ENCODE measurements at places on chromosomes 13 and 19.
A peak's percentile ranks its signal among the peaks of the same experiment; 100 is the strongest.

DNA sequence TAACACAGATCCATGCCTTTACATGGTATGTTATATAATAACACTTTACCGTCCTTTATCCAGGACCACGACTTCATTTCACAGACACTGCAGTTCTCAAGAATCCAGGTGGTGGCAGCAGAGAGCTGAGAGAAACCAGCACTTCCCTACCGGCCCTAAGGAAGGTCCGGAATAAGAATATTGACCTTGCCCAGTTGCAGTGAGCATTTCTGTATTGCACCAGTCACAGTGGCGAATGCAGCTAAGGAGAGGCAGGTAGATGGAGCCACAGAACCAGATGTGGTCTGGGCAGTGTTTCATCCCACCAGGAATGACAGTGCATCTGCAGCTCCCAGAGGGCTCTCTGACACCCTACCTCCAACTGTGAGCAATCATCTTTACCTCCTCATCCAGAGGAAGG lies 44.6 kb downstream of the ZNF787 start:
- DNase-seq, result peak; percentile 14

- no peak for DNase-seq
Observed at GRCh38 chr19:4722671-4723594, 709 bp downstream of the DPP9 start.

DNA sequence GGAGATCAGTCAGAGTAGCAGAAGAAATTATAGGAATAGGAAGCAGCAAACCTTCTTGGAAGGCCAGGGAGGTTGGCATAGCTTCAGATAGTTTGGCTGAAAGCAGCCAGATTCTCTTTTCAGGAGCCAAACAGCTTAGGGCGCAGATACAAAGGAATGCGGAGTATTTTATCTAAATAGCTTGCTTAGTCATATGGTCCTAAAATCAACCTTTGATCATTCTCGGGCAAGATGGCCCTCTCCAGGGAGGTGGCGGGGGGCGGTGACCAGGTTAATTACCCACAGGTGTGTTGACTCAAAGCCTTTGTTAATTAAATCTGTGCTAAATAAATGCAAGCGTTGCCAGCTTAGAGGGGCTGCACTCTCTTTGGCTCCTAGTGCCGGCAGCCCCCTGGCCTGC lies 12.5 kb upstream of the NCR1 start:
- DNase-seq, result no peak

DNA sequence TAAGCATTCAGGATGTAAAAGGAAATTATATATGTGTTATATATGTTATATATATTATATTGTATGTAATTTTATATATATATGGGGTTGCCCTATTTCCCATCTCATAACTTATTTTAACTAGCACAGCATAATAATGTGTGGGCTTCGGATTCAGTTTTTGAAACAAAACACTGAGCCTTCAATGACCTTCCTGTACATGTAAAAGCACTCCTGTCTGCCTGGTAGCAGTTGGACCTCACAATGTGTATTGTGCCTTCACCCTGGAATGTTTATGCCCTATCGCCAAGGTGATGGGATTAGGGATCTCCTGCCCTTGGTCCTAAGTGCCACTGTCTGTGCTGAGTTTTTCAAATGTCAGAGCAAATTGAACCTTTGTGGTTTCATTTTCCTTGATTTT lies 968.8 kb downstream of the TUBA3C start:
- no peak for DNase-seq

DNA sequence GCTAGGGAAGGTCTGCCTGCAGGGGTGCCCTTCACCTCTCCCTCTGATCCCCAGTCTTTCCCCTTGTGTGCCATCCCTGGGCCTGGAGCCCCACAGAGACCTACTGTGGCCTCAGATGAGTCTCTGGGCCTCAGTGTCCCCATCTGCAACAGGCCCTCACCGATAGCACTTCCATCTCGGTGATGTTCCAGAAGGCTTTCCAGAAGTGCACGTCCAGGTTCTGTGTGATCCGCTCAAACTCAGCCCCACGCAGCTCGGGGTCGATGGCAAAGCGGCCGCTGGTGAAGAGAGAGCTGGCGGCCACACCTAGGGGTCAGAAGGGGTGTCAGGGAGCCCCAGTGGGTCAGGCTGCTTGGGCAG lies 17.7 kb upstream of the CNFN start:
- no peak for DNase-seq

DNA sequence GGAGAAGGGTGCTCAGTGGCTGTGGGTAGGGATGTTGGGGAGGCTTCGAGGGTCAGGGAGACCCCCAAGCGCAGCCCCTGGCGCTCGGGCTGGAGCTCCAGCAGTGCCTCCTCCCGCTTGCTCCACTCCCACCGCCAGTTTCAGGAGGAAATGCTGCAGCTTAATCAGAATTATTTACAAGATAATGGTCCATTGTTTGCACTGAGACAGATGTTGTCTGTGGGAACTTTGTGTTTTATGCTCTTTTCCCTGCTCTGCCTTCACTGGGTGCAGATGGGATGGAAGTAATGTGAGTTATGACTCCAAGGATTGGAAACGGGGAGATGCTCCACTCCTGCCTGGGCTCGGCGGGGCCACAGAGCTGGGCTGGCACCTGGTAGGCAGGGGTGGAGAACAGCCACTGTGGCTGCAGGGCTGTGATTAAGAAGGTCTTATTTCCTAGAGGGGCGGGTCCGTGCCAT lies 192.4 kb downstream of the ZNF536 start:
- DNase-seq, result no peak

- DNase-seq, result no peak
Observed at GRCh38 chr13:80348750-80349149, 7.8 kb upstream of the SPRY2 start.

DNA sequence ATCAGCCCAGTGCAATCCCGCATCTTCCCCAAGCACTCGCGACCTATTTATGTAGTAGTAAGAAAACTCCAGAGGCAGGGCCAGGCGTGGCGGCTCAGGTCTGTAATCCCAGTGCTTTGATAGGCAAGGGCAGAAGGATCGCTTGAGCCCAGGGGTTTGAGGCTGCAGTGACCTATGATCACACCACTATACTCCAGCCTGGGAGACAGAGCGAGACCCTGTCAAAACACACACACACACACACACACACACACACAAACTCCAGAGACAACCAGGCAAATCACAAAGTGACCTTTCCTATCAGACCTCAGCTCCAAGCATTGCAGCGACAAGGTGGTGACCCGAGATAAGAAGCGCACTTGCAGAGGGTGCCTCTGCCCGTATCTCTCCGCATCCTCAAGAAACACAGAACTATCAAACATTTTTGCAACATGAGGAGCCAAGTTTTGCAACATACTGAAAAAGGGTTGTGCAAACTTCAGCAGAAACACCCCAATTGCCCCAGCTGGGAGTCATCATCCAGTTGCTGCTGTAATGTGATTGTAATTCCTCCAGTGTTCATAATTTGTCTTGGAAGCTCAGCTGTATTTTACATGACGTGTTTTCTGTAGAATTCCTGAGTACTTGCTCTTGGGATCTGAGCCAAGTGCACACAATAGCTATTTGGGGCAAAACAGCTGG lies 8.7 kb upstream of the KLF2 start:
- no peak for DNase-seq

DNA sequence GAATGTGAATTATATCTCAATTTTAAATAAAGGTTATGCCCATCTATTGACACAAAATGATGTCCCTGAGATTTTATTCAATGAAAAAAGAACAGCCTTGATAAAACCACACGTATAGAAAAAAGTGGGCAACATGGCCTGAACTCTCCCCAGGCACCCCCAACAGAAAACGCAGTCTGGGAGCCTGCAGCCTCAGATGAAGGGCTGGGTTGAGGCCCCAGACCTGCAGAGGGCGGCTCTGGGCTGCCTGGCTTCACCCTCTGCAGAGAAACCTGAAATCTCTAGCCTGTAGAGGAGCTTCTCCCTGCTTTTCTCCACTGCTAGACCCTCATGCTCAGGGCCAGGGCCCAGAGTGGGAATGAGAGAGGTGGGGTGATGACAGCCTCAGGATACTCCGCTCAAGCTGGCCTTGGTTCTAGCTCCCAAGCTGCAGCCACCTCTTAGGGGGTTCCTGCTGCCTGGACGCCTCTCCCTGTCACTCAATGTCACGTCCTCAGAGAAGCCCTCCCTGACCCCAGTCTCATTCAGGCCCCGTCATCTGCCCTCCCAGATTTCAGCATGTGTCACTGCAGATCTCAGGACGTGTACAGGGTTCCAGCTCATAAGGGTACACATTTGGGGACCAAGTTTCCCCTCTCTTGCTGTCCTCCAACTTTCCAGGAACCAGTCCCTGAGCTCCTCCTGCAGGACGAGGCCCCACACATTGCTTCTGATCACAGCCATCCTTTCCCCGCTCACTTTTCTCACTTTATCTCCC lies 1.8 kb downstream of the MBD3 start:
- no peak for DNase-seq

- no peak for DNase-seq
Observed at GRCh38 chr13:111384441-111385182, 64.2 kb downstream of the TEX29 start.

DNA sequence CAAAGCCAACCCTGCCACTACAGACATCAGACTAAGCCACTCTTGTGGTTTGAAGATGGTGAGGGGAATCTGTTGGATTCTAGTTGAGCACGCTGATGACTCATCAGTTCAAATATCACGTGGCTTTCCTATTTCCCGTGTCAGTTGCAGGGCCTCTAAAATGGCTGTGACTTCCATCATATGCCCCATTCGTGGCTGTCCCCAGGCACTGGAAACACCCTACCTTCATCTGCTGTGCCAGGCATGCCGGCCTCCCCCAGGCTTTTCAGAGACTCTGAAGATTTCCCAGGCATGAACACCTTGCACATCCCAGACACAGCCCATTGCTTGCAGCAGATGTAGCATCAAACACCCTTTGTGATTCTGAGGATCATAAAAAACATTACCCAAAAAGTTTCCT lies 659.9 kb downstream of the UQCRFS1 start:
- DNase-seq, result no peak

DNA sequence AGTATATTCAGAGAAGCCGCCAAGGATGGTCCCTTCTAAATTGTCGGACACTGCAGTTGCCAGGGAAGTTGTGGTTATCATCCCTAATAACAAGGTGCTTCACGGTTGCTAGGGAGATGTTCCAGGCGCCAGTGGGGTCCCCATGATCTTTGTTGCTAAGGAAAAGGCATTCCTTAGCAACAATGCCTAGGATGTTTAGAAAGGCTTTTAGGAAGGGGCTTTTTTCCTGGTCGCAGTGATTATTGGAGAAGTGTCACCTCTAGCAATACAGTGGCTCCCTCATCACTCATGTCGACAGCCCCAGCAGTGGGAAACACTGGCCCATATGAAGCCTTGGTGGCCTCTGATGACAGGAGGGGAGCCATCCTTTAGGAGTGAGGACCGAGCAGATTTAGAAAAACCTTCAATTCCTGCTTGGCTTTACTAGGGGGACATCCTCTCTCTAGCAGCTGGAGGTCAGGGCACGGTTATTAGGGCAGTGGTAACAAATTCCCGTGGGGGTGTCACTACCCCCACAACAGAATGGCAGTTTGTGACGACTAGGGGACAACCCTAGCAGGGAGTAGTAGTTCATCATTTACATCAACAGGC lies 6.4 kb upstream of the TMC4 start:
- DNase-seq, result no peak

DNA sequence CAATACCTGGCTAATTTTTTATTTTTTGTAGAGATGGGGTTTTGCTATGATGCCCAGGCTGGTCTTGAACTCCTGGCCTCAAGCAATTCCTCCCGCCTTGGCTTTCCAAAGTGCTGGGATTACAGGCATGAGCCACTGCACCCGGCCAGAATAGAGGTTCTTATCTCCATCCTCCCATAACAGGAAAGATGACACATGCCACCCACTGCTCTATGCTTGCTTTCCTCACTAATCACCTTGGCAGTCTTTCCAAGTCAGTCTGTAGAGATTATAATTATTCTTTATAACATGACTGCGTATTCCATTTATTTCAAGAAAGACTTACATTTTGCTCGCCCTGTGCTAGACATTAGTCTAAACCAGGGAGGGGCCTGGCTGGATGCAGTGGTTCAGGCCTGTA lies 6.7 kb downstream of the VAV1 start:
- no peak for DNase-seq

DNA sequence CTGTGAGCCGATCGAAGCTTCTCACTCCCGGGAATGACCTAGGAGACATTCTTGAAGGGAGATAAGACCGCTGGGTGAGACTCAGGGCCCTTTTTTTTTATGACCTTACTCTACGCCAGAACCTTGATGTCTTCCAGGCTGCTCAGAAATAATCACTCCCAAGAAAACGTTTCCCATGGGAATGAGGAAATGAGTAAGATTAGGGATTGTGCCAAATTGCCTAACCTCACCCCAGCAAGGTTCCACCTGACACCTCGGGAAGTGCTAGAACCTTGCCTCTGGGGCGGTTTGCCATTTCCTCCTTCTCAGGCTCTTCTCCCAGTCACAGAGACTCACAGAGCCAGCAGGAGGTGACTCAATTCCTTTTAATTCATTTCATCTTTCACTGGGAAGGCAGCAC lies 2.3 kb downstream of the SLC46A3 start:
- DNase-seq, result no peak

- DNase-seq, result no peak
Observed at GRCh38 chr13:48297131-48297786, 6.3 kb upstream of the RB1 start.

DNA sequence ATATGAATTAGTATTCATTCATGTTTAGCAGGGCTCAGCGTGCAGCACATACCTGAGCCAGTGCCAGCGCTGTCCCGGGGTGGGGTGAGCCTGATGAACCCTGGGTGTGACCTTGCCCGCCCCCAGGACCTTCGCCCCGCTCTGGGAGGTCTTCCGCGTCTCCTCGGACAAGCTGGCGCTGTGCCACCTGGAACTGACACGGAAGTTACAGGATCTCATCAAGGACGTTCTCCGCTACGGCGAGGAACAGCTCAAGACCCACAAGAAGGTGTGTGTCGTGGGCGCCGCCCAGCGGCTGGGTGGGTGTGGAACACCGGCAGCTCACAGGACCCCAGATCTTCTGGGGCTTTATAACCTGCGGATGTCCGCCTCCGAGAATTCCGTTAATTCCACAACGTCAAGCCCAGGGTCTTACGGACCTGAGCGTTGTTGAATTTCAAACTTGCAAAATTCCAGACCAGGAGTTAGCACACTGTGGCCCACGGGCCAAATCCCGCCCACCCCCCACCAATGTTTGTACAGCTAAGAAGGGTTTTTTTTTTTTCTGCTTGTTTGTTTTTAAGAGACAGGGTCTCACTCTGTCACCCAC lies 15.4 kb downstream of the FCHO1 start:
- peak; percentile 64 for DNase-seq

GRCh38 chr13:77871596-77871995 lies 47.0 kb downstream of the EDNRB start:
- no peak for DNase-seq

DNA sequence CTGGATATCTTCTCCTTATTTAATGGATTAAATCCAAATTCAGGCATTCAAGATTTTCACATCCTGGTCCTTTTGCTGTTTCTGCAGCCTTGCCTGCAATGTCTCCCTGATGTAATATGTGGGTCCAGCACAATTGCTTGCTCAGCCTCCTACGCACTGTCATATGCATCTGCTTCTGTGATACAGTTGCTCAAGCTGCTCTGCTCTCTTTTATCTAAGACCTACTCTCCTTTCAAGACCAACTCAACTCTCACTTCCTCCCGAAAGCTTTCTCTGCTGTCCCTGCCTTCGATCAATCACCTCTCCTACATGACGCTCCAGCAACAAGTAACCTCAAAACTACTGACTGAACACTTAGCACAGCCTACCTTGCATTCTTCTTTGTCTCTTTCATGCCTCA lies 138.2 kb downstream of the DCLK1 start:
- DNase-seq, result no peak

- no peak for DNase-seq
Observed at GRCh38 chr19:18671303-18672043, 12.0 kb upstream of the CRTC1 start.

- DNase-seq, result no peak
Observed at GRCh38 chr19:48873476-48874302, 1.5 kb downstream of the PPP1R15A start.

- DNase-seq, result no peak
Observed at GRCh38 chr13:112358156-112358555, 18.0 kb upstream of the SPACA7 start.
